ENCODE measurements at places on chromosomes 2 and 18. TPM values are rescaled to one million over a fixed set of nuclear protein-coding genes. Genes with fewer than 3 reads are reported as not detected.
A peak's percentile ranks its signal among the peaks of the same experiment; 100 is the strongest.

CCBE1 gene
- 8.7 TPM for total RNA-seq

ALPI gene
- total RNA-seq: not detected

C2orf68 gene
- total RNA-seq: 24.7 TPM

HOXD3 gene
- total RNA-seq: not detected

ARHGEF4 gene
- total RNA-seq: 10.1 TPM

POMC gene
- 7.7 TPM for total RNA-seq

FBXO41 gene
- 3.7 TPM for total RNA-seq

PFN4 gene
- total RNA-seq: not detected

CETN1 gene
- total RNA-seq: not detected

GPR17 gene
- total RNA-seq: not detected

MCFD2 gene
- 82.3 TPM for total RNA-seq

FSHR gene
- not detected for total RNA-seq

DNA sequence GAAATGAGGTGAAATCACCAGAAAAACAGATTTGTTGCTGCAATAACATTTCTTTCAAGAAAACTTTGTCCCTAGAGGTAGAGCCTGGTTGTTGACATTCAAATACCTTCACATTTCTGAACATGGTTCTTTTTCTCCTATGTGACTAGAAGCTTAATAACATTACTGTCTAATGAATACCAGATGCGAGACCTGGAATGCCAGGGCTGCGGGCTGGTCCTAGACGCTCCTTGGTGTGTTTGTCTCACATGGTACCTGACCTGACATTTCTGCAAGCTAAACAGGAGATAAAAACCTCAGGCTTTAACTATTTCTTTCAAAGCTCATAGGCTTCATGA is 38.5 kb downstream of the ACKR3 start:
- no peak overlapping the region for H3K4me3 ChIP-seq
- no peak overlapping the region for H3K27ac ChIP-seq
- H3K36me3 ChIP-seq: no peaks in the 10 kb centered on the region
- H3K27me3 ChIP-seq: no peaks in the 10 kb centered on the region
- no peak for DNase-seq
- no peaks in the 10 kb centered on the region for H3K4me1 ChIP-seq

DNA sequence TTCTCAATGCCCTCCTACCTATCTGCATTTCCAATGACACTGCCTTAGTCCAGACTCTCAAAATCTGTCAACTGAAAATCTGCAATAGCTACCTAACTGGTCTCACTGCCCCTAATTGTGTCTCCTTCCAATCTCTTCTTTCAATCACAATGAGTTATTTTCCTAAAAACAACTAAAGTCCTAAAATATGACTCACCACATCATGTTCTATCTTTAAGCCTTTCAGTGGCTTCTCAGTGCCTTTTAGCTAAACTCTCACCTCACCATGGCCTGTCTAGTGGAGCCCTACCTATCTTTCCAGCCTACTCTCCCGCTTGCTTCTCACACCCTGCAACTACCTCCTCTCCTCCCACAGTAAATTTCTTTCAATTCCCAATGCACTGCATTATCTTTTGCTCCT is 220.9 kb upstream of the PKDCC start:
- no peaks in the 10 kb centered on the region for H3K27me3 ChIP-seq
- DNase-seq: no peak
- no peak overlapping the region for H3K27ac ChIP-seq
- no peak overlapping the region for H3K4me3 ChIP-seq

DNA sequence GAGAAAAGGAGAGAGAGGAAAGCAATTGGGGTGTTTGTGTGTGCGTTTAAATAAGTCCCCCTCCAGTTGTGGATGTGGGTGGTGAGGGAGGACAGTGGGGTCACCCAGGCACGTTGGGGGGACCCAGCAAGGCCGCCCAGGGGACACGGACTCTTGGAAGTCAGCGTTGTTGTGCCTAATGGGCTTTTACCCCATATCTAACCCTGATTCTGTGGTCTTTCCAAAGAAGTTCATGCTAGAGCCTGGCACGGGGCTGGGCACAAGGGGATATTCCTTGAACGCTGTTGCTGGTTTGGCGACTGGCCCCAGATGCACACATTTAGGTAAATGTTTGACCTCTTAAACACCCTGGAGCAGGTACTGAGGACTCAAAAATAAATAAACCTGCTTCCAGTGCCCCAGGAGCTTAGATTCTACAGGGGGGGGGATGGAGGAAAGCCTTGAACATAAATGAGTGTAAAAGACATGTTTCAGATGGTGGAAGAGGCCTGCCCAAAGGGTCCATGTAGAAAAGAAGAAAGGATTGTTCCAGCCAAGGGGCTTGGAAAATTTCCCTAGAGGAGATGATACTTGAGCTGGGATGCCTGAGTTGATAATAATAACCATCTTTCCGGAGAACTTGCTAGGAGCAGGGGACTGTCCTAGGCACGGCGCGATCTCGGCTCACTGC is 97.7 kb upstream of the SIX3 start:
- H3K36me3 ChIP-seq: no peaks in the 10 kb centered on the region
- no peak overlapping the region for H3K4me3 ChIP-seq
- no peaks in the 10 kb centered on the region for H3K4me1 ChIP-seq

GRCh38 chr2:216292886-216293301 is 79.4 kb downstream of the MARCHF4 start:
- no peaks in the 10 kb centered on the region for H3K27me3 ChIP-seq
- H3K4me1 ChIP-seq: no peaks in the 10 kb centered on the region
- H3K27ac ChIP-seq: no peak overlapping the region

- H3K36me3 ChIP-seq: peaks cover 8% of the 10 kb centered on the region
- no peak for DNase-seq
- H3K27me3 ChIP-seq: no peaks in the 10 kb centered on the region
- H3K4me3 ChIP-seq: no peak overlapping the region
- no peak overlapping the region for H3K27ac ChIP-seq
- H3K4me1 ChIP-seq: peaks cover 27% of the 10 kb centered on the region
Measured at GRCh38 chr2:54540194-54540593, 84.1 kb downstream of the SPTBN1 start.

DNA sequence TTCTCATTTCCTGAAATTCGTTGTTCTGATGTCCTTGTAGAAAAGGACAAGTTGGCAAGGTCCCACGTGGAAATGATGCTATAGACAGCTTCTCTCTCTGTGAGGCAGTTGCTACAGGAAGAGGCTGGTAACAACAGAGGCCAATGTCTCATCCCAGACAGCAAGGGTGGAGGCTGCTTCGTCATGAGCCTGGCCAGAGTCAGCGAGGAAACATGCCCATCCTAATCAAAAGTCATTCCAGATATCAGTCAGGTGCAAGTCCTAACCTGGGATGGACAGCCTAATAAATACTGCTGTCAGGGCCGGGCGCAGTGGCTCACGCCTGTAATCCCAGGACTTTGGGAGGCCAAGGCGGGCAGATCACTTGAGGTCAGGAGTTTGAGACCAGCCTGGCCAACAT is 6.4 kb upstream of the SMAD7 start:
- H3K27me3 ChIP-seq: no peaks in the 10 kb centered on the region
- H3K36me3 ChIP-seq: no peaks in the 10 kb centered on the region
- peaks cover 41% of the 10 kb centered on the region for H3K4me1 ChIP-seq
- no peak overlapping the region for H3K4me3 ChIP-seq
- peak overlapping the region; percentile 75 for H3K27ac ChIP-seq

DNA sequence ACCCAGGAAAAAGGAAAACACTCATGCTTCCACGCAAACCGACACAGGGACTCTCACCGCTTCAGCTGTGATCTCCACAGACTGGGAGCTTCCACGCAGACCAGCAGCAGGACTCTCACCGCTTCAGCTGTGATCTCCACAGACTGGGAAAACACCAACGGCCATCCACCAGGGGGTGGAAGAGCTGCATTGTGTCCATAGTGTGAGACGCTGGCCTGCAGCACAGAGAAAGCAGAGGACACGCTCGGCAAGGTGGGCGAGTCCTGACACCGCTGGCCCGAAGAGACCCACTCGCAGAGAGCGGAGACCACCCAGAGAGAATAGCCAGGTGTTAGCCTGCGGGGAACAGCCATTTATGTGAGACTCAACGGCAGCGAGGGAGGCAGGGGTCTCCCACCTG is 42.5 kb upstream of the NFATC1 start:
- no peaks in the 10 kb centered on the region for H3K4me1 ChIP-seq
- no peak overlapping the region for H3K4me3 ChIP-seq
- no peaks in the 10 kb centered on the region for H3K27me3 ChIP-seq
- peaks cover 39% of the 10 kb centered on the region for H3K36me3 ChIP-seq
- no peak overlapping the region for H3K27ac ChIP-seq
- peak; percentile 41 for DNase-seq

GRCh38 chr2:211132573-211132972 is 576.2 kb downstream of the CPS1 start:
- no peaks in the 10 kb centered on the region for H3K27me3 ChIP-seq
- no peak overlapping the region for H3K27ac ChIP-seq
- H3K36me3 ChIP-seq: no peaks in the 10 kb centered on the region
- no peaks in the 10 kb centered on the region for H3K4me1 ChIP-seq

DNA sequence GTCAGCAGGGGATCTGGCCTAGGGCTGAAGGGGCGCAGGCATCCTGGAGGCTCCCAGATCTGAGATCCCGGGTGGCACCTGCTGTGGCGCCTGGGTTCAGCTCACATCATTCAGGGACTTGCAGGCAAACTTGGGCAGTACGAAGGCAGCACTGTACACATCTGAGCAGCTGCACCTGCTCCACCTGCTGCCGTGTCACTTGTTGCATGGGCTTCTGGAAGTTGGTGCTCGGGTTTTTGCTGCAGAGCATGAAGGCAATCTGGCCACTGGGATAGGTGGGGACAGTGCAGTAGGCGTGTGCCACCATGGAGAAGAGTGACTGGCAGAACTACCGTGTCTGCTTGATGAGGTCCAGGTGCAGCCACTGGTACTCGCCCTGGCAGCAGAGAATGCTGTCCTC is 48.6 kb downstream of the UGGT1 start:
- H3K4me1 ChIP-seq: no peaks in the 10 kb centered on the region
- H3K27ac ChIP-seq: no peak overlapping the region
- DNase-seq: peak; percentile 33
- peaks cover 73% of the 10 kb centered on the region for H3K36me3 ChIP-seq

GRCh38 chr2:20447437-20448245 is 767 bp downstream of the RHOB start:
- peak overlapping the region; percentile 98 for H3K27ac ChIP-seq
- no peaks in the 10 kb centered on the region for H3K27me3 ChIP-seq
- H3K4me1 ChIP-seq: peaks cover 45% of the 10 kb centered on the region
- peak; percentile 53 for DNase-seq

DNA sequence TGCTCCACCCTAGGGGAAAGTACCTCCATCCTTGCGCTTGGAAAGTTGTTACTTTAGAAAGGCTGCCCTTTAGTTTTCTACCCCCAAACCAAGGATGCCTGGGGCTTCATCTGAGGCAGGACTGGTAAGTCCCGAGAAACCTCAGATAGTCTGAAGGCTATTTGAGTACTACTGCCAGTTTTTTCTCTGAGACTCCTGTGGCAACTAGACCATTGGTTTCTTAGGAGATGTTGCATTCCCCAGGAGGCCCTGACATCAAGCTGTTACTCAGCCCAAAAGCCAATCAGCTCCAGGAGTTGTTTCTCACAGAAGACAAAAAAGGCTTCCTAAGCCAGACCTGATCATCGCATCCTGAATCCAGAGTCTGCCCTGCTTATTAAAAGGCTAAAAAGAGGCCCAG is 67.2 kb downstream of the COLEC12 start:
- no peaks in the 10 kb centered on the region for H3K4me1 ChIP-seq
- no peaks in the 10 kb centered on the region for H3K36me3 ChIP-seq
- no peak overlapping the region for H3K4me3 ChIP-seq

GRCh38 chr2:197141702-197142473 is 168.7 kb downstream of the ANKRD44 start:
- H3K27me3 ChIP-seq: no peaks in the 10 kb centered on the region
- DNase-seq: no peak

- no peaks in the 10 kb centered on the region for H3K27me3 ChIP-seq
- DNase-seq: no peak
- no peak overlapping the region for H3K27ac ChIP-seq
- no peaks in the 10 kb centered on the region for H3K36me3 ChIP-seq
- no peak overlapping the region for H3K4me3 ChIP-seq
Measured at GRCh38 chr2:183579686-183580085, 455.4 kb downstream of the NUP35 start.

DNA sequence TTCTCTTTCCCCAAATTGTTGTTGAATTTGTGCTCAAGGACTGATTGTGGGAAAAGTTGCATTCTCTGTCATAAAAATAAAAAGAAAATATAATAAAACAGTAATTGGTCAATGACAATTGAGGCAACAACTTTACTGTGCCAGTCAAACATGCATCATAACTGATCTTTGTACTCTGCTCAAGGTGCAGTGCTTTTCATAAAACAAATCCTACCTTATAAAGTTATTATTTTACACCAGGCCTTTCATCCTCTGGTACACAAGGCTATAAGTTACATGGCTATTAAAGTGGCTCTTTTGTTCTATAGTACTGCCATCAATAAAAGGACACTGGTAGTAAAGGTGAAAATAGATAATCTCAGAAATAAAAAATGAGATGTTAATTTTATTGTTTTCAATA is 761.9 kb downstream of the SATB2 start:
- H3K4me1 ChIP-seq: no peaks in the 10 kb centered on the region
- H3K4me3 ChIP-seq: no peak overlapping the region
- no peaks in the 10 kb centered on the region for H3K27me3 ChIP-seq
- DNase-seq: no peak

DNA sequence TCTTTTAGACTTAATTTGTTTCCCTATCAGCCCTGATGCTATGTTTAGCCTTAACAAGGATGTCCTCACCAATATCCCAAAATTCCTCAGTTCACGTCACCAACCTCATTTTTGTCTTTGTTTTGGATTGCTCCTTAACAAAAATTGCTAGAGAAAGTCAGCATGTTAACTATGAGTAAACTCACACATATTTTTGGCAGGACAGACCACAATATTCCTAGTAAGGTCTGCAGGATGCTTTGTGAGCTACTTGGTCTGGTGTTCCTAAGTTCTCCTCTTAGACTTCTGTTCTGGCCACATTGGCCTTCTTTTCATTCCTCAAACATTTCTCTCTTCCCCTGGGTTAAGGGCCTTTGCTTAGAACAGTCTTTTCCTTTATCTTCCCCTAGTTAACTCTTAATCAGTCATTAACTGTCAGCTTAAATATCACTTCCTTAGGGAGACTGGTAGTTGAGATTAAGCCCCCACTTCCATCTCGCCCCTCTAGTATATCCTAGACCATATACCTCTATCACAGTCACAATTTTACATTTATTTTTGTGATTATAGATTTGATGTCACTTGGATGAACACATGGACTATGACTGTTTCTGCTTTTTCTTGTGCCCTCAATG is 116.2 kb downstream of the ADCYAP1 start:
- no peaks in the 10 kb centered on the region for H3K27me3 ChIP-seq
- H3K36me3 ChIP-seq: no peaks in the 10 kb centered on the region
- no peak for DNase-seq
- H3K4me1 ChIP-seq: no peaks in the 10 kb centered on the region

DNA sequence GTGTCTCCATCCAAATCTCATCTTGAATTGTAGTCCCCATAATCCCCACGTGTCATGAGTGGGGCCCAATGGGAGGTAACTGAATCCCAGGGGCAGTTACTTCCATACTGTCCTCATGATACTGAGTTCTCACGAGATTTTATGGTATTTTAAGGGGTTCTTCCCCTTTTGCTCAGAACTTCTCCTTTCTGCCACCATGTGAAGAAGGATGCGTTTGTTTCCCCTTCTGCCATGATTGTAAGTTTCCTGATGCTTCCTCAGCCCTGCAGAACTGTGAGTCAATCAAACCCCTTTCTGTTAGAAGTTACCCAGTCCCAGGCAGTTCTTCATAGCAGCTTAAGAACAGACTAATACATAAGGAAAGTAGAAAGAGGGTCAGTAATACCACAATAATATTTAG is 480.4 kb downstream of the KCNJ3 start:
- H3K4me1 ChIP-seq: no peaks in the 10 kb centered on the region
- no peaks in the 10 kb centered on the region for H3K36me3 ChIP-seq
- H3K27ac ChIP-seq: no peak overlapping the region
- H3K27me3 ChIP-seq: no peaks in the 10 kb centered on the region

- H3K27me3 ChIP-seq: no peaks in the 10 kb centered on the region
- H3K4me1 ChIP-seq: no peaks in the 10 kb centered on the region
- H3K27ac ChIP-seq: no peak overlapping the region
- no peak for DNase-seq
Measured at GRCh38 chr2:171104379-171104778, 56.3 kb downstream of the TLK1 start.
